CD4-positive, alpha-beta T cell treated with Interleukin-6 for 4 hours (primary cell): ENCODE measurements at places on chromosomes 7 and 10.

DNA sequence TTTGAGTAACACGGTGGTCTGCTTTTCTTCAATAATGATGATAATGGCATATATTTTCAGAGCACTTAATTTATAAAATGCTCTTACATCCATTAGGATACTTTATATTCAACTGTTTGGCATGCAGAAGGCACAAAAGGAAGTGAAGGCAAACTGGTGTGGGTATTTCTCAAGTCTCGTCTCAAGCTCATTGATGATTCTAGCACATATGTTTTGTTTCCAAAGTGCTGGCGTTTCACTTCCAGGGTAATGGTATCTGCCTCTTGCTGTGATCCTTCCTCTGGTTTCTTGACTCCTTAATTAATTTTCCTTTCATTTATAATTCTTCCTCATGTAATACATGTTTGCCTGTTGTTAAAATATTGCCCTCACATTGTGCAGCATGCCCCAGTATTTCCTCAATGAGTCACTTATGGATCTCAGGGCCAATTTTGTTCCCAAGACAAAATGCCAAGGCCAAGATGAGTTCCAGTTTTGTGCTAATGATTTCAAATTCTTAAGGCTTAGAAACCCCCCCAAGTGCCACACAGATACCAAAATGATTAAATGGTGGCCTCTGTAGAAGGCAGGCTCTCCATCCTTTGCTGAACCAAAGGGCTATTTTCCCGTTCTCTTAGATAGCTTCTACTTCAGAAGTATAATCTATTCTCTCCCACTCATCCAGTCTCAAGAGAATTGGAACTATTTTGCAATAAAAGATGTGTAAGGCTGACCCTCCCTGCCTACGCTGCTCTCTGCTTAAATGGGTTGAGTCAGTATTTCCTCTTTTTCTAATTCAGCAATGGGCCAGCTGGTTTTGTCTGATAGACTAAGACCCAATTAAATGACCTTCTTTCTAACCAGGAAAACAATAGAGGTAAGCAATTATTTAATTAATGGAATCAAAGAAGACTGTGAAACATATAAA is 171.2 kb downstream of the ZNF365 start:
- no peak for DNase-seq

GRCh38 chr7:26441002-26441521 is 149.4 kb downstream of the SNX10 start:
- DNase-seq, result no peak

- DNase-seq, result no peak
These were observed 32.4 kb downstream of the CCSER2 start for GRCh38 chr10:84360637-84361365.

DNA sequence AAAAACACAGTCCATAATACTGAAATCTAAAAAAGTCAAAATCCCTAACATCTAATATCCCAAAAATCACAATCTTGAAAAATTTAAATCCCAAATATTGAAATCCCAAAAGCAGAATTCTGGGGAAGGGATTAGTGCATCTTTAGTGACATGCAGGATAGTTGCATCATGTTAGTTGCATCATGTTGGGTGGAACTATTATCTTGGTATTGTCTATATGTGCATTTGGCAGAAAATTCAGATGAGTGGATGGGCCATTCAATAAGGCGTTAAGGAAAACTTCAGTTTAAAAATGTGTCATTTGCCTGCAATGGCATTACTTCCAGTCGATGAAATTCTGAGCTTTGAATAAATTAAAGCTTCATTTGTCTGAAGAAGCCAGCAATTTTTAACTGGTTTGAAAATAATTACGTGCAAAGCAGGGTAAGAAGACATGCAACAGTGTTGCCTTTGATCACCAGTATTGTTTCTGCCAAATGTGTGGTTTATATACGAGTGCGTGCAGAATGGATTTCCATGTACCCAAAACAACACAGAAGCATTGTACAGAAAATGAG is 221.4 kb upstream of the NFE2L3 start:
- DNase-seq, result no peak

GRCh38 chr7:127683776-127684681 is 32.0 kb downstream of the SND1 start:
- DNase-seq, result no peak

- DNase-seq, result no peak
These were observed 249.4 kb downstream of the CACNA2D1 start for GRCh38 chr7:82194016-82194643.

DNA sequence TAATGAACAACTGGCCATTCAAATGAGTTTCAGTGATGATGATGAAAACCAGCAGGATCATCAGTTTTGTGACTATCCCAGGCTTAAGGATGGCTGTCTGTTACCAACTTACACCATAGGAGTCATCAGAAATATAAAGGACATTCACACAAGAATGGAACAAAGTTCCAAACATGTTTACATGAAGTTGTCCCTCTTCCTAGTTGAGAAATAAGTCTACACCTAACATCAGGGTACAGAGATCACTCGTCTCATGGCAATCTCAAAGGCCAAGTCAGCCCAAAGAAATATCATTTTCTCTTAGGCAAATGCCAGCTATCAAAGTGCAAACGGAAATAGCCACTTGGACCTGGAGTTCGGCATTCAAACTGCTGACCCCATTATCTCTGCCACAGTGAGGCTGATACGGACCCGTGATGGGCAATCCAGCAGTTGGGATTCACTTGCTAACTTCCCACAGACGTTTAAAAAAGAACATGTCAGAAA is 53.0 kb downstream of the CREB3L2 start:
- DNase-seq, result no peak

GRCh38 chr10:113199459-113199858 is 249.4 kb downstream of the TCF7L2 start:
- no peak for DNase-seq

- DNase-seq, result no peak
These were observed 53.1 kb upstream of the NKX6-2 start for GRCh38 chr10:132839061-132839460.

DNA sequence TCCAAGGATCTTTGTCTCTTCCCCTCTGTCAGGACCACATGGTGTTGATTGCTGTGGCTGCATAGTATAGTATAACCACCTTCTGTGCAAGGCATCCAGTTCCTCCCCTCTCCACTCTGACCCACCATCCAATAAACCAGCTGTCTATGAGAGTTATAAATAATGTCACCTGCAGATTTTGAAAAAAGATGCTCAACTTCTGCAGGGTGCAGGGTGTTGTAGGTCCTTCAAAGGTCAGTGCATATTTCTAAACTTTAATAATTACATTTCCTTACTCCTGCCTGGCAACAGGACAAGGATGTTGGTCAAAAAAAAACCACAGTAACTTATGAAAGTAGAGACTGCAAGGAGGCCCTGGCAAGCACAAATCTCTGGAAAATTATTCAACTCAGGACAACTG is 166.2 kb downstream of the PKD1L1 start:
- DNase-seq, result no peak

DNA sequence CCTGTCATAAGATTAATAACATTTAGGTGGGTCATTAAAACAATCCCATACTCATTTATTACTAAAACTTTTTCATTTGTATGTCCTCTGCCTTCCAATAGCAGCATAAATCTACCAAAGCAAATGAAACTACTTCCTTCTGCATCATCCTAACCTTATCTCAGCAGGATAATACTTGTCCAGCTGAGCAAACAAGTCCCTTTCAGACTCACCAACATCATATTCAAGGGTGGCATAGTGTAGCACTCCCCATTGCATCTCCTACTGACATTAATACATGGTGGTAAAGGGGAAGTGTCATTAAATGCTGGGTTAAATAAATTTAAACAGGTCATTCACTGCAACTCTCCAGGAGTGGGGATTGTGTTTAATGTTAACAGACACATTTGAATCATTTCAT is 3.4 kb upstream of the MINDY3 start:
- no peak for DNase-seq

- no peak for DNase-seq
These were observed 116.8 kb upstream of the ZNF32 start for GRCh38 chr10:43765516-43765915.
